ENCODE measurements at places on chromosomes 12 and 14.

DNA sequence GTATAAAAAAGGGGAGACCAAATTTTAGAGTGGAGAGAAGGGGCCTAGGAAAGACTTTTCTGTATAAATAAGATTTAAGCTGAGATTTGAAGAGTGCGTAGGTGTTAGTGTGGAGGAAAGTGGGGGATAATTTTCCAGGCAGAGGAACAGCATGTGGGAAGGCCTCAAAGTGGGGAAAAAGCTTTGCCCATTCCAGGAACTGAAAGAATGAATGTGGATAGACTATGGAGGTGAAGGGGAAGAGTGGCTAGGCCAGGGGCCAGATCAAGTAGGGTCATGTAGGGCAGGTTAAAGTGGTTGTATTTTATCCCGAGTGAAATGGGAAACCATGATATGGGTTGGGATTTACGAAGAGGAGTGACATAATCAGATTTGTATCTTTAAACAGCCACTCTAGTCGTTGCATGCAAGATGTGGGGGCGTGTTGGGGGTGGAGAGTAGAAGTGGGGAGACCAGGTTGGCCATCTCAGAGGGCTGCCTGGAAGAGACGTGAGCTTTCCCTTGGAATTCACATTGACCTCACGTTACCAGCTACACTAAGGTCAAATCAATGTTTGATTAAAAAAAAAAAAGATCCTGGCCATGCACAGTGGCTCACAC lies 3.3 kb downstream of the ZNF664 start:
- DNase-seq = no peak

DNA sequence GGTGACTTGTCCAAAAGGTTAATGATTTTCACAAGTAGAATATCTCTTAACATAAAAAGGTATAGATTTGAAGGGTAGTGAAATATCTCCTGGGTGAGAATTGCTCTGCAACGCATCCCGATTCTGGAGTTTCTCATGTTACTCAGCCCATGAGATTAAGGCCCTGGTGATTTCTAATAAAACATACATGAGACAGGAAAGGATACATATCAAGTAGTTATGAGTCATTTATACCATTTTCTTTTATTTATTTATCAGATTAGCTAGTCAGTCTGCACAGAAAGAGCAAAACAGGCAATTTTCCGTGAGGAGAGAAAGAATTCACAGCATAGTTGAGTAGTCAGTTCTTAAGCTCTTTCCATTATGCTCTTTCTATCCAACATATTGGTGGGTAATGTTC lies 535.6 kb upstream of the ATP2B1 start:
- DNase-seq = no peak

GRCh38 chr12:53664936-53665335 lies 10.9 kb downstream of the ATP5MC2 start:
- DNase-seq = no peak

- no peak for DNase-seq
Observed at GRCh38 chr14:69997849-69998248, 118.6 kb downstream of the SMOC1 start.

All from activated effector memory CD4-positive, alpha-beta T cell treated with Interleukin-2 at 50 U/mL for 16 hours (primary cell).